ENCODE measurements at places on chromosomes 11 and 22. TPM values are rescaled to one million over a fixed set of nuclear protein-coding genes. Genes with fewer than 3 reads are reported as not detected.
A peak's percentile ranks its signal among the peaks of the same experiment; 100 is the strongest.

Gene IZUMO1R
- not detected for total RNA-seq

Gene TRIM6
- total RNA-seq, result 53.8 TPM

Gene EHF
- 0.51 TPM for total RNA-seq

Gene OR51B4
- total RNA-seq, result not detected

Gene DESI1
- total RNA-seq, result 33.5 TPM

Gene TEAD1
- total RNA-seq, result 102 TPM

GRCh38 chr11:14755140-14755539 is 111.5 kb downstream of the PDE3B start:
- no peak overlapping the region for H3K27ac ChIP-seq
- DNase-seq, result no peak
- H3K4me1 ChIP-seq, result peaks cover 6% of the 10 kb centered on the region
- no peaks in the 10 kb centered on the region for H3K27me3 ChIP-seq
- no peaks in the 10 kb centered on the region for H3K36me3 ChIP-seq

GRCh38 chr11:75525433-75526191 is at the start of gene GDPD5:
GDPD5 (minus strand) TSS chr11:75525941; CDS start chr11:75477735, 48,206 bp downstream.
- H3K27me3 ChIP-seq, result peaks cover 4% of the 10 kb centered on the region
- H3K36me3 ChIP-seq, result no peaks in the 10 kb centered on the region
- H3K4me1 ChIP-seq, result peaks cover 3% of the 10 kb centered on the region
- H3K4me3 ChIP-seq, result peak within 1 kb of the TSS; percentile 68

DNA sequence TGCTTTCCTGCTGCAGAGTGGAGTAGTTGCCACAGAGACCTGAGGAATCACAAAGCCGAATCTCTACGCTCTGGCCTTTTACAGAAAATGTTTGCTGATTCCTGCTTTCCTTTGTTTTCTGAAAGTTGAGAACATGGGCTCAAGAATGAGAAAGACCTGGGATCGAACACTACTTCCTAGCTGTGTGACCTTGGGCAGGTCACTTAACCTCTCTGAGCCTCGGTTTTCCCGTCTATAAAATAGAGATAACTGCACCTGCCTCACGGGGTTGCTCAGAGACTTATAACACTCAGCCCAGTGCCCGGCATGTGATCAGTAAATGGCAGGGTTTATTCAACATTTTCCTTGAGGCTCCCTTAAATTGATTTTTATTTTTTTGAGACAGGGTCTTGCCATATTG is 70.9 kb upstream of the ALX4 start:
- no peak overlapping the region for H3K27ac ChIP-seq
- no peaks in the 10 kb centered on the region for H3K36me3 ChIP-seq
- H3K27me3 ChIP-seq, result peaks cover 4% of the 10 kb centered on the region
- DNase-seq, result no peak
- no peaks in the 10 kb centered on the region for H3K4me1 ChIP-seq

DNA sequence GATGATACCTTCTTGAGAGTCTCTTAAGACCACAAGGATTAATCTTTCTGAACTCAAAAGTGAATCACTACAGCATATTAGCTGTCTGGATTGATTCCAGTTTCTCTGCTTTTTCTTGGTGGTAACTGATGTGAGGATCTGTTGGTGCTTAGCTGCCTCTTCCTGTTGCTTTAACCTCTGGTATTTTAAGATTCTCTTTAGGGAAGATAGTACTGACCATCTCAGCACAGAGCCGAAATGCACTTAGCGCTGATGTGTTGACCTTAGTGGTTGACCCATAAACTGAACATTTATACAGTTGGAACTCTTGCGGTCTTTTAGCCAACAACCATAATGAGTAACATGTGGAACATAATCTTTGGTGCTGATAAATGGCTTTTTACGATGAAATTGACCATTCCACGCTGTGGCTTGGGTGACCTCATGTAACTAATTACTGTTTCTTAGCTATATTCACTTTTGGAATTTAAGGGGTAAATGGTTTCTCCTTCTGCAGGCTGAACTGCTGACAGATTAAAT is 33.7 kb downstream of the APLP2 start:
- no peaks in the 10 kb centered on the region for H3K36me3 ChIP-seq
- H3K27me3 ChIP-seq, result no peaks in the 10 kb centered on the region
- peak overlapping the region; percentile 23 for H3K27ac ChIP-seq
- DNase-seq, result no peak
- H3K4me1 ChIP-seq, result peaks cover 54% of the 10 kb centered on the region
- H3K4me3 ChIP-seq, result no peak overlapping the region

DNA sequence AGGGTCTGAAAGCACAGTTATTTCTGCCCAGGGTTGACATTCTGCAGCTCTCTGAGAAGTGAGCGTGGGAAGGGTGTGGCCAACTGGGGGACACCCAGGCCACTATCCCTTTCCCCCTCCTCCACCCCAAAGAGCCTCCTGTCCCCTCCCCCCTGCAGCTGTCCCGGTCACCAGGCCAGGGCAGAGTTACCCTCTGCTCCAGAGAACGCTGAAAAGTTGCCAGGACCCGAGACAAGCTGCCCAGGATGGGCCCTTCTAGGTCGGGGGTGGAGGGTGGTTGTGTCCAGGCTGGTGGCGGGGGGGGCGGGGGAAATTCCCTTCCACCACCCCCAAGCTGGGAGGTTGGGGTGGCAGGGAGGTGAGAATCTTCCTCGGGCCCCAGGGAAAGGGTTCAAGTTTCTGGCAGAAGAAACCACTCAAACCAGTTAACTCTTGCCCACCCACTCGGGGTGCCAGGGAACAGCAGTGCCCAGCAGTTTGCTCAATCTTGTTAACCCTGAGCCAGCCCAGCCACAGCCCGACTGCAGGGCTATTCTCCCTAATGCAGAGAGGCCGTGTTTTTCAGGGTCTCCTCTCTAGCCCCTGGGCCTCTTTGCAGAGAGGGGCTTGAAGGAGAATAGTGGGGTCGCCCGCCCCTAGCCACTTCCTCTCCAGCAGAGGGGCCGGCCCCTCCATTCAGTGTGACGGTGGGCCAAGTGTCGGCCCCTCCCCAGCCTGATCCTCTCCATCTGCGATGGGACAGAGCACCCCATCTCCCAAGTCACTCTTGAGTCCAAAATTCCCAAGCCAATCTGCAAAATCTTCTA is 697 bp downstream of the LGALS1 start:
- no peaks in the 10 kb centered on the region for H3K27me3 ChIP-seq
- no peak for DNase-seq

DNA sequence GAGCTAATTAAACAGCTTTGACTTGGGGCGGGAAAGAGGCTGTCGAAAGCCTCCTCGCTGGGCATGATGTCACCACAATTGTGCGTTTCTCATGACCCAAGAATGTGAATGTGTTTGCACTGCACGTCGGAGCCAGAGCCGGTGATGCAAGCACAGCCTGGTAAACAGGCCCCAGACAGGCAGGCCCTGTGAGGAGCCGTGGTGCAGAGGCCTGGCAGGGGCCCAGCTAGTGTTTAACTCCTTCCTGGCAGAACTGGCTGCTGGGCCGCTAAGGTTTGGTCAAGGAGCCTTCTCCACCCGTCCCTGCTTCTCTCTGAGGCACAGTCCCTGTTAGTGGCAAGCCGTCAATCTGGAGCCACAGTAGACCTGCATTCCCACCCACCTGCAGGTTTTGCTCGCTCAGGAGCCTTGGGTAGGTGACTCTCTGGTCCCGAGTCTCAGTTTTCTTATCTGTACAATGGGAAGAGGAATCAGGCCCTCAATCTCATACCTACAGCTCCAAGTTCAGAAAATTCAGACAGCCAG is 25.4 kb upstream of the SMTN start:
- no peaks in the 10 kb centered on the region for H3K27me3 ChIP-seq
- DNase-seq, result peak; percentile 79
- H3K27ac ChIP-seq, result peak overlapping the region; percentile 39

- no peak for DNase-seq
- H3K36me3 ChIP-seq, result peaks cover 12% of the 10 kb centered on the region
- peaks cover 14% of the 10 kb centered on the region for H3K4me1 ChIP-seq
- H3K27ac ChIP-seq, result no peak overlapping the region
- H3K4me3 ChIP-seq, result no peak overlapping the region
Measured at GRCh38 chr11:72227316-72228228, 3.0 kb downstream of the INPPL1 start.

DNA sequence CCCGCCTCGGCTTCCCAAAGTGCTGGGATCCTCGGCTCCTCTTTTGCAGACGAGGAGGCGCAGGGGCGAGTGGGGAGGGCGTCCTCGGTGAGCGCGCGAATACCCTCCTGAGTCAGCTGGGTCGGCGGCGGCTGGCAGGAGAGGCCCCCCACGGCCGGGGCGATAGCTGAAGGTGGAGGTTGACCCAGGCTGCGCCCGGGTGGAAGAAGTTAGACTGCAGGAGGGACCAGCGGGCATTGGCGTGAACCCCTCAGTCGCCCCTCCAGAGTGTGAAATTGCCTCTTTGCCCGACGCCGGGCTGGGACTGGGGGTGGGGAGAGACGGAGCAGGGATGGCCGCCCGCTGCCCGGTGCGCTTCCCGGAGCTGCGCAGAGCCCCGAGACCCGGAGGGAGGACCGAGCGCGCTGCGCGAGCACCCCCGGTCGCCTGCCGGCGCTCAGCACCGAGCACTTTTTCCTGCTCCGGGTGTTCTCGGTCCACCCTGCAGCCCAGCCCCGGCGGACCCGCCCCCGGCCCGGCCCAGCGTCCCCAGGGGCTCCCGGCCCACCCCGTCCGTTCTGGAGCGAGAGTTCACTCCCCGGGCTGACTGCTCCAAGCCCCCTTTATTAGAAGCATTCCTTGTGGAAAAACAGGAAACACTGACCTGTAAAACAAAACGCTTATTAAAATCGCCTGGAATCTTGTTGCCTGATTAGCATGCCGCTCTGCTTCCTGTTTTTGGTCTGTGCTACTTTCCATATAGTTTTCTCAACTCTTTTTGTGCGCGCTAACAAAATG is 13.7 kb upstream of the CPT1A start:
- no peaks in the 10 kb centered on the region for H3K36me3 ChIP-seq
- no peak for DNase-seq
- peaks cover 9% of the 10 kb centered on the region for H3K4me1 ChIP-seq
- H3K4me3 ChIP-seq, result peak overlapping the region; percentile 56
- H3K27ac ChIP-seq, result peak overlapping the region; percentile 73
- H3K27me3 ChIP-seq, result no peaks in the 10 kb centered on the region

GRCh38 chr11:57213342-57214097 is 23.5 kb downstream of the APLNR start:
- DNase-seq, result no peak
- no peak overlapping the region for H3K27ac ChIP-seq
- H3K4me3 ChIP-seq, result no peak overlapping the region
- no peaks in the 10 kb centered on the region for H3K36me3 ChIP-seq
- H3K27me3 ChIP-seq, result peaks cover 2% of the 10 kb centered on the region

DNA sequence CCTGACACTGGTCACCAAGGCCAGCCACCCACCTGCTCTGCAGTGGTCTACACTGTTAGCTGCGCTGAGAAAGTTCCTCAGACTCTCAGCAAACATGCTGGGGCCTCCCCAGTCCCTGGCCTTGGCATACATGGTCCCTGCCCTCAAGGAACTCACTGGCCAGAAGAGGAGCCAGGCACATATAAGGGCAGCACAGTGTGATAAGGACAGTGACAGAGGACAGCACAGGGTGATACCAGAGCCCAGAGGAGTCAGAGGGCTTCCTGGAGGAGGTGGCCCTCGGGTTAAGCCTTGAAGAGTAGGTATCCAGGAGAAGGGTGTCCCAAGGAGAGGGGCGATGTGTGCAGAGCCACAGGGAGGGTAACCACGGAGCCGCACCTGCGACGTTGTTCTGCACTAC is 624 bp downstream of the ART1 start:
- H3K4me1 ChIP-seq, result peaks cover 11% of the 10 kb centered on the region
- H3K27ac ChIP-seq, result no peak overlapping the region
- DNase-seq, result no peak
- peaks cover 19% of the 10 kb centered on the region for H3K27me3 ChIP-seq
- no peaks in the 10 kb centered on the region for H3K36me3 ChIP-seq

GRCh38 chr11:75775056-75775455 is 6.5 kb downstream of the DGAT2 start:
- H3K4me3 ChIP-seq, result no peak overlapping the region
- H3K4me1 ChIP-seq, result no peaks in the 10 kb centered on the region
- H3K36me3 ChIP-seq, result no peaks in the 10 kb centered on the region
- no peak overlapping the region for H3K27ac ChIP-seq

DNA sequence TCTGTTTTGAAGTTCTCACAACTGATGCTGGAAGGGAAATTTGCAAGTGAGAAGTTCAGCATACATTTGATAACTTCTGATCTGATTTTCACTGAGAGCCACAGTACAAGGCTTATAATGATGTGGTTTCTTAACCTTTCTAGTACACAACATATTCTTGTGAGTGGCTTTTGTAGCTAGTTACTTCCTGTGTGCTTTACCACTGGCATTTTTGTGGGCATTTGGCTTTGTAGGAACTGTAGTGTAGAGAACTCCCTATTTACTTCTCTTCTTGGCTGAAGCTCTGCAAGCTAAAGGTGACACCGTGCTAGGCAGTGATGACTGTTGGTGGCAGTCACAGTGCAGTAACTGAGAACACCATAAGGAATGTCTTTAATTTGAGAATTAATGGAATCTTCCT is 14.9 kb downstream of the USP47 start:
- peaks cover 49% of the 10 kb centered on the region for H3K4me1 ChIP-seq
- no peak overlapping the region for H3K4me3 ChIP-seq
- H3K27ac ChIP-seq, result peak overlapping the region; percentile 42
- DNase-seq, result no peak

- DNase-seq, result no peak
- no peak overlapping the region for H3K27ac ChIP-seq
- no peak overlapping the region for H3K4me3 ChIP-seq
- peaks cover 7% of the 10 kb centered on the region for H3K36me3 ChIP-seq
- H3K4me1 ChIP-seq, result no peaks in the 10 kb centered on the region
Measured at GRCh38 chr22:17733466-17733865, 40.8 kb downstream of the BID start.

- H3K4me1 ChIP-seq, result peaks cover 14% of the 10 kb centered on the region
- peaks cover 7% of the 10 kb centered on the region for H3K36me3 ChIP-seq
- no peaks in the 10 kb centered on the region for H3K27me3 ChIP-seq
- DNase-seq, result peak; percentile 12
Measured at GRCh38 chr11:107457205-107457557, 444 bp downstream of the CWF19L2 start.

DNA sequence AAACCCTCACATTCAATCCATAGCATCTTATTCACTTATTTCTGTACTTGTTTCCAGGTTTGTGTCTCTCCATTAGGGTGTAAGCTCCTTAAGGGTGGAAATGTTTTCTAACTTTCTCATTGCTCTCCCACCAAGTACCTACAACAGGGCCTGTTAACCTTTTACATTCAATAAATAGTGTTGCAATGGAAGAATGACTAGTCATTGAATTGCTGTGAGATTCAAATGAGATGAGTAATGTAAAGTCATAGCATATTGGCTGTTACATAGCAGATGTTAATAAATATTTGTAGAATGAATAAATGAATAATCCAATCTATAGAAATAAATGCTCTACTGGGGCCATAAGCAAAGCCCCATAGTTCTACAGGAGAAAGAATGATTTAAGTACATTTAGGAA is 75.4 kb upstream of the DDI1 start:
- H3K4me3 ChIP-seq, result no peak overlapping the region
- DNase-seq, result no peak
- no peak overlapping the region for H3K27ac ChIP-seq
- H3K36me3 ChIP-seq, result no peaks in the 10 kb centered on the region

DNA sequence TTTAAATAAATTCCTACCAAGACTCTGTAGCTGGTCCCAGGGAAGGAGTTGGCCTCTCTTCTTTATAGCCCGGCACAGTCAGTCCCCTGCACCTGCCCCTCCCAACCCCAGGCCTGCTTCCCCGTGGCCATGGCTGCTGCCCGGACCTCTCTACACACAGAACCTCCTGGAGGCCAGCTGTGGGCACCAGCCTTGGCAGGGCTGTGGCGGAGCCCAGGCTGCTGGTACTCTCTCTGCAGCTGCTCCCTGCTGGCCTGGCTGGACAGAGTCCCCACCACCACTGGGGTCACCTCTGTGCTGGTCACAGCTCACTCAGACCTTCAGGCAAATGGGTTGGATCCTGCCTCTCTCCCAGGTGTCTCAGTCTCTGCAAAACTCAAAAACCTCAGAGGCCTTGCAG is 69.3 kb downstream of the LRP5 start:
- no peak for DNase-seq
- peak overlapping the region; percentile 27 for H3K4me3 ChIP-seq
- H3K4me1 ChIP-seq, result peaks cover 73% of the 10 kb centered on the region
